NCI-H774 (cell line): ENCODE measurements at places on chromosomes 5 and 9.

DNA sequence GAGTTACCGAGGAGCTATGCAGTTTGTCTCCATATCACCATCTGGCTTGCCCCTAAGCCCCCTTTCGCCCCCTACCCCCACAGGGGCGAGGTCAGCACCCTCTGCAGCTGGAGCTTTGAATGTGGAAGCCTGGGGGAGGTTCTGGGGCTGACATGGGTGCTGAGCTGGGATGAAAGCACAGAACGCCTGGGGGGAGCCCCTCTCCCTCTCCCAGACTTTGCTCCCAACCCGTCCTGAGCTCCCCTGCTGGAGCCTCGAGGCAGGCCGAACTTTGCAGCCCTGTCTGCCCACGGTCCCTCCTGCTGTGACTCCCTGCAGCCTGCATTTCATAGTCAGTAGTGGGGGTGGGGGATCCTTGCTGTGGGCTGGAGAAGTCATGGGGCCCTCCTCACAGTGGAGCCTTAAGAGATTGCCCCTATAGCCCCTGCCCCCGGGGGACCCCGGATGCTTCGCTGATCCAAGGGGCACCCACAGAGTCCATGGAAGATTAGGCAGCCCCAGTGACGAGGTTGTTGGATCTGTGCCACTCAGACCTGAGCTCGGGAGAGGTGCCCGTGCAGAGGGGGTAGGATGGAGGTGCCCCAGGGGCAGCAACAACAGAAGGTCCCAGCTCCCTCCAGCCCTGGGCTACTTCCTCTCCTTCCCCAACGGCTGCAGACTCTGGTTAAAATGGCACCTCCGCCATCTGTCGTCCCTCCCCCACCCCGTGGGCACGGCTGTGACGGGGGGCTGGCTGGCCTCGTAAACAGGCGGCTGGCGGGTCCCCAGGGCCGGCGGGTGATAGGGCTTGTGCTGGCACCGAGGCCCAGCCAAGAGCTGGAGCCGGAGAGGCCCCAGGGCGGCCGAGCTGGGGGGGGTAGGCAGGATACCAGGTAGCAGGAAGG is 162.0 kb downstream of the C9orf50 start:
- DNase-seq = no peak

DNA sequence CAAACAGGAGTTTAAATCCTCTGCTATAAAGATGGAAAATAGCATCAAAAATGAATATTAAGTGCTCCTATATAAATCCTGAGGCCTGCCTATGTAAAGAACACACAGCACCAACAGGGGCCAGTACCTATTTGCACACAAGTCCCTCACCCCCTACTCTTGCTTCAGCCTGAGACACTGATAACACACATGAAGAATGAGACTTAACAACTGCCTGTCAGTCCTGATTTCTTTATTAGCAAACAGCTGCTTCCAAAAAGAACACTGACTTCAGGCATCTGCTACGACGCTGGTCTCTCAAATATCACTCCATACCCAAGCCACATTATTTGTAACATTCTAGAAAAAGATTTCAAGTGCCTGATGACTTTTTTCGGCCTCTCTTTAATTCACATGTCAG is 55.5 kb downstream of the MYO10 start:
- DNase-seq = no peak

GRCh38 chr5:14109041-14109747 is 33.9 kb upstream of the TRIO start:
- DNase-seq = no peak

GRCh38 chr5:6801236-6801635 is 88.0 kb downstream of the TENT4A start:
- no peak for DNase-seq

- DNase-seq = no peak
These were observed 77.3 kb downstream of the SLC1A1 start for GRCh38 chr9:4567601-4568000.

GRCh38 chr9:136519263-136520052 is 26.4 kb downstream of the NOTCH1 start:
- DNase-seq = no peak

DNA sequence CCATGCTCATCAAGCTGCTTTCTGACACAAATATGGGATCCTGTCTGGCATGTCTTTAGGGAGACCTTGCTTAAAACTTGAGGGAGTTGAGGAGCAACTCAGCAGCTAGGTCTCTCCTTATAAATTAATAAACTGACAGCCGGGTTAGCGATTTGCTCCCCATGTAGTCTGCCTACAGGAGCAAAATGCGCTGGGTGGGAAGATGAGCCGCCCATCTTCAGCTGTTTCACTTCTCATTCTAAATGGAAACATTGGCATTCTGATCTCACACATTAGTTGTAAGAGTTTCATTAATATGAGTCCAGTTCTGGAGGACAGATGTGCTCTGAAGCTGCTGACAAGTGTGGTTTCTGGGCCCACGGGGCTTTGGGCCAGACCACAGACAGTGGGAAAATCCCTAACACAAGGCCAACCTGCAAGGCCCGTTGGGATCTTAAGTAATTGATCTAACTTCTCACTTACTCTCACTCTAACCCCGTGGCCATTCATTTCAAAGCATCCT is 197.0 kb downstream of the MCTP1 start:
- DNase-seq = no peak

DNA sequence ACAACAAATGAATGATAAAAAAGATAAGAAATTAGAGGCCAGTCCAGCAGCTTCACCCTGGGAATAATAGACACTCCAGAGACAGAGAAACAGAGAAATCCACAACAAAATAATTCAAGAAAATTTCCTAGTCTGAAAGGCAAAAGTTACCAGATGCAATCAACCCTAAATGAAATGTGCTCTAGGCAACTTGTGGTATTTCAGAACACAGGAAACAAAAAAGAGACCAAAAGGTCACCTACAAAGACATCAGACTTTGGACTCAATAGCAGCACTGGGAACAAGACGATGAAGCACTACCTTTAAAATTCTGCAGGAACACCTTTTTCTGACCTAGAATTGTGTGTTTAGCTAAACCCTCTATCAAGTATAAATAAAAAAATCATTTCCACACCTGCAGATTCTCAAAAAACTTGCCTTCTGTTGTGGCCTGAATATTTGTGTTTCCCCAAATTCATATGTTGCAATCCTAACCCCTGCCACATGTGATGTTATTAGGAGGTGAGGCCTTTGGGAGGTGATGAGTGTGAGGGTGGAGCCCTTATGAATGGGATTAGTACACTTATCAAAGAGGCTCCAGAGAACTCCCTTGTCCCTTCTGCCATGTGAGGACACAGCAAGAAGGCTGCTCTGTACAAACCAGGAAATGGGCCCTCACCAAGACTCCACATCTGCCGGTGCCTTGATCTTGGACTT is 5.9 kb upstream of the MAPK9 start:
- DNase-seq = no peak

DNA sequence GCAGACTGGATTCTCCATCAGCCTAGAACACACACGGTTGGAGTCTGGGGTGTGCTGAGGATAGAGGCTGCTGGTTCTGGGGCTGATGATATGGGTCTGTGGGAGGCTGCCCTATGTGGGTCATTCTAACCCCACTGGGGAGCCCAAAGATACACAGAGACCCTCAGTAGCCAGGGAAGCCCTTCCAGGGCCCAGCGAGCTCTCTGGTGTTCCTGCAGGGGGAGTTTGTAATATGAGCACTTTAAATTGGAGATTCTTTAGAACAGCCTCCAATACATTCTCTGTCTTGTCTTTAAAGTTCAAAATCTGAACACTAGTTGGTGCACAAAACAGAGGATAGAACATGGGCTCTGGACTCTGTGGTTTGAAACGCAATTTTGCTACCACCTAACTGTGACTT is 2.4 kb downstream of the ACTL7A start:
- no peak for DNase-seq

DNA sequence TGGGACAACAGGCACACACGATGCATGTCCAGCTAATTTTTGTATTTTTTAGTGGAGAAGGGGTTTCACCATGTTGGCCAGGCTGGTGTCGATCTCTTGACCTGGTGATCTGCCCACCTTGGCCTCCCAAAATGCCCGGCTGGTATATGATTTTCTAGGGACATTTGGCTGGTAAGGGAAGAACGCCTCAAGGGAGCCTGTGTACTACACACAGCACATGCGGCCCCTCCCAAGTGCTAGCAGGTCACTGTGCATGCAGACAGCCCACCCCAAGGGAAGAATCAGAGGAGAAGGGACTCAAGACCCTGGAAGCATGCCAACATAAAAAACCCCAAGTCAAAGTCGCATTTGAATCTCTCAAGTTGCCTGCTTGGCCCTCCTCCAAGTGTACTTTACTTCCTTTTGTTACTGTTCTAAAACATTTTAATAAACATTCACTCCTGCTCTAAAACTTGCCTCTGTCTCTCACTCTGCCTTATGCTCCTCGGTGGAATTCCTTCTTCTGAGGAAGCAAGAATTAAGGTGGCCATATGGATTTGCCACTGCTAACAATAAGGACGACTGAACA is 24.3 kb upstream of the OTULINL start:
- no peak for DNase-seq

- no peak for DNase-seq
These were observed 25.1 kb downstream of the TRIO start for GRCh38 chr5:14168144-14168792.

DNA sequence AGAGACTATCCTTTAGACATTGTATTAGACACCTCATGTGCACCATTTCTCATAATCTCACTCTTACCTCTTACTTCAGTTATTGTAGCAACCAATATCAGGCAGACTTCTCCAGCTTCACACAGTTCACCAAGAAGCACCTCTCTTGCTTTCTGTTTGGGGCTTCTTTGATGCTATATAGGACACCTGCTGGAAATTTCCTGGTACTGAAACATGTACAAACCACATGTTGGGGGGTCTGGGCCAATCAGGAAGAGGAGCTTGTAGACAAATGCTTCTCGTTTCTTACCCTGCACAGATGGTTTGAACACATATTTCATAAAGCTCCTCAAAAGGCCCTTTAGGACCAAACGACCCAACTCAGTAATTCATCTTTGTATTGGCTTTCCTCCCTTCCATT is 212.1 kb downstream of the IZUMO3 start:
- no peak for DNase-seq

DNA sequence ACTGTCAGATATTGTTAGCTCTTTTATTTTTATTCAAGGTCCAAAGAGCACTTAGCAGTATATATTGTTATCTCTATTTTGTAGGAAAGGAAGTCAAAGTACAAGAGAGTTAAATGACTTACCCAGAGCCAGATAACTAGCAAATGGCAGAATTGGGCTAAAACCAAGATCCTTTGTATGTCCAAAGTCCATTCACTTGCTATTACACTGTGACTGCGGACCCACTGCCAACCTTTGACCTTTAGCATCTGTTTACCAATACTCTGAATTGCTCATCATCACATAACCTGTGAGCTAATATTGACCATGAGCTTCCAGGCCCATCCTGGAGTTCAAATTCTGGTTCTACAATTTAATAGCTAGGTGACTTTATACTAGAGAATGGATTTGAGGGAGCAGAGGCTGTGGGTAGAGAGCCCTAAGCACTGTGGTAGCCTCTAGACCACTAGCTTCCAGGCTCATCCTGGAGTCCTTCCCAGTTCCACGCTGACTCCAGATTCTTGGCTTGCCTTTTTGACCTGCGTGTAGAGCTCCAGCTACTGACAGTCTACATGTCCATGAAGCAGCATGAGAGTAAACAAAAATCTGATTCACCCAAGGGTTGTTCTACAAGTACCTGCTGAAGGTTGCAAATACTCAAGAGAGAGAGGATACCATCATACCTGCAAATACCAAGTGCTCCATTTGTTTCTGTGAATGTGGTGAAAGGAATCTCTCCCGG is 424.0 kb downstream of the SH3GL2 start:
- no peak for DNase-seq
